Stimulated activated CD8-positive, alpha-beta memory T cell treated with anti-CD3 and anti-CD28 coated beads, Interleukin-2, amount 100 ng/mL, for 48 hours (primary cell): ENCODE measurements at places on chromosomes 2 and 18.

GRCh38 chr2:188811522-188811921 is 162.7 kb upstream of the COL3A1 start:
- no peak for DNase-seq

DNA sequence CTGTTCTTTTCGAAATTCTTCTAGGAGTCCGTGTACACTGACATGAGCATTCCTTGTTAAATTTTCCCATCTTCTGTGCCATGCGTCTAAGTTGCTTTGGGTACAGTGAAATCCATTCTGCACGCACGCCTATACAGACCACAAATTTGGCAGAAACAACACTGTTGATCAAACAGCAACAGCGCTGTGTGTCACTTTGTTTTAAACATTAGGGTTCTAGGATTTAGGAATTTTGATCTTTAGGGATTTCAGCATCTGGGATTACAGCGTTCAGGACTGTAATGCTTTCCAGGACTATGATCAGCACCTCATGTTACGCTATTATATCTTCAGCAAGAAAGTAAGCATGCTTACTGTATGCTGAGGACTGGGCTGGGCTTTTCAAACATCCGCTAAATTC is 47.1 kb upstream of the FHL2 start:
- DNase-seq, result no peak

DNA sequence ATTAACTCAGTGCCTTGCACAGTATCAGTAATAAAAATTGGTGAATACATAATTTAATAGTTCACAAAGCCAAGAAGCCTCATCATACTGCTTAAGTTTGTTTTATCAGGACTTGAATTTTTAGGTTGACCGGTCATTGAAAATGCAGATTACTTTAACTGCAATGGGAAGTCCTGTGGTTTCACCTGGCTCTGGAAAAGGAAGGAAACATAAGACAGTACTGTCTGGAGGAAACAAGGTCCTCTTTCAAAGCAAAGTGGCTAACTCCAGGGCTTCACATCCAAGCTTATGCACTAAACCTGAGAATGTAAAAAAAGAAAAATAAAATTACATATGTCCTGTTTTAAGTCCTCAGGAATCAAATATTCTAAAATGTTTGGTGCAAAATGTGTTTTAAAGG is 119.7 kb downstream of the DLGAP1 start:
- DNase-seq, result no peak

DNA sequence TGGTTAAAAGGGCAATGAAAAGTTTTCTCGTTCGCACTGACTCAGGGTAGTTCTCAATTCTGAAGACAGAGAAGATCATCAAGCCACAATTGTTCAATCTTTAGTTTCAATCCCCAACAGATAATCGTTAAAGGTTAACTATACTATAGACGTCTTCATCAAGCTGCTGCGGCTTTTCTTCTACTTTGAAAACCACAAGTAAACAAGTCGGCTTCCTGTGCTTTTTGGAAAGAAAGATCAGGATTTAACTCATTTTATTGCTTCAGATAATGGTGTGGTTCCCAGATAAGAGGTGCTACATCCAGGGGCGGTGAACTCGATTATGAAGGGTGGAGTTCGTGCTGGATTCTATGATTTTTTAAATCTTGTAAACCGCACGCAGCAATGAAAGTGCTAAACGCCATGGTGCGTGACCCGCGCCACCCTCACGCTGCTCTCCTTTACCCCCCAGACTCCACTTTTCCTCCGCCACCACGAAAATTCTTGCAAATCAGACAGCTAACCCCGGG is 545 bp upstream of the CDCA7 start:
- DNase-seq, result no peak

GRCh38 chr2:74702001-74702715 is 48.1 kb downstream of the SEMA4F start:
- DNase-seq, result no peak

DNA sequence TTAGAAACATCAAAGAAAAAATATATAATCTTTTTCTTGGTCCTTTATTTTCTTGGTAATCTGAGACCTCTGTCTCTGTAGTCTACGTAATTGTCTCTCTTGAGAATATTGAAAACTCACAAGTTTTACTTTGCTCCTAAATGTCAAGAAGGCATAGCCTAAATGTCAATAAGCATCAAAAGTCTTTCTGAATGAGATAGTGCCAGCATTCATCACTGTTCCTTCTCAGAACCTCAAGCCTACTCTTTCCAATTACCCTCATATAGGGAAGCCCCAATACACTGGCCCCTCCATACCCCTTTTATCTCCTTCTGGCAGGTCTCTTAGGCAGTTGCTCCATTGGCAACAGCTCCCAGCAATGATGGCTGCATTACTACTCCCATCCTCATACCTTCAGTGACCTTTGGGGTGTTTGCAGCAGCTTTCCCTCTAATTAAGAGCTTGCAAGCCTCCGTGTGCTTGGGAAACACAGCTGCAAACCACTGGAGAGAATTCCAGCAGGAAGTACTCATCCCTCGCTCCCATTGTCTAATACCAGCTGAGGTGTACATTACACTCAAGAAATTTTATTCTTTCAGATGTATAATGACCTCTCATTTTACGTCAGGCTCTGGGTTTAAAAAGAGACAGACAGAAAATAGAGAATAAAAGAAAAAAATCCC is 95.8 kb downstream of the KYNU start:
- no peak for DNase-seq

DNA sequence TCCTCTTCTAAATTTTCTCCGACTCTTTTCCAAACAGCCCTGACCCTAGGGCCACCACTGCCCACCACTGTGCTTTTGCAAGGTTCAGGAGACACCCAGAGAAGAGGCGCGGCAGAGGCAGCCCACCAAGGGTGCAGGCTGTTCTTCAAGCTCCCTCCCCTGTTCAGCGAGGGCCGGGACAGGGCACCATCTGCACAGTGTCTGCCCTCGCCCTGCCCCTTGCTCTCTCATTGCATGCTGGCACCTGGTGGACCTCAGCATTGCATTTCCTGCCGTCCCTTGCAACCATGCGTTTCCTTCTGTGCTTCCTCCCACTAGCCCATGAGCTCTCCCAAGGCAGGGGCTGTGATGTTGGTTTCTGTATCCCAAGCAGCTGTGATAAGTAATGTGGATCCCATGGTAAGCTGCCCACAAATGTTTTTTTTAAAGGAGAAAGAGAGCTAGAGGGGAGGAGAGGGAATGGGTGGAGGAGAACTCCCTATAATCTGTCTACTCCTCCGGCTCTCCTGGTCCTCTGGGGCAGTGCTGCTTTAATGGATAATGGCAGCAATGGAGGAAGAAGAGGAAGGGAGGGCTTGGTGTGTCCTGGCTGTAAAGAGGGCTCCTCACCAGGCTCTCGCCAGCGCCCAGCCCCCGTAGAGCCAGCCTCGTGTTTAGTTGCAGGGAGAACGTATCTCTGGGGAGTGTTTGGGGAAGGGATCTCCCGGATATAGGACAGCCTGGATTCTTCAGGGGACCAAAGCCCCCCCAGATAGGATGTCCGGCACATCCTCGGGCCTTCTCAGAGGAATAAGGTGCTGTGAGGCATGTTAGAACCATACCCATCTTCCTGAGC is 15.6 kb upstream of the YWHAQ start:
- no peak for DNase-seq

DNA sequence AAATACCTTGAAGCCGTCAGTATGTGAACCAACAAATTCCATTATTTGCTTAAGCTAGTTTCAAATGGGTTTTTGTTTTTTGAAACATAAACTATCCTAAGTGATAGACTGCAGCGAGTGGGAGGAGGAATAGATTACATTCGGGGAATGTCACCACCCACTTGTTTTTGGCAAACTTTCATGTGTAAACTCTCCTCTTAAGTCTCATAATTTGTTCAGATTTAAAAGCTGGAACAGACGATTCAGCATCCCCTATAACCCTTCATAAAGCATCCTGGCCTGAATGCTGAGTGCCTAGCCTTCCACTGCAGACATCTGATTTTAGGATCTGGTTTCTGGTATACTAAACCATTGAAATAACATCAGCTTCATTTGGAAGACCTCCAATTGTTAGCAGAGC is 51.0 kb downstream of the CPO start:
- no peak for DNase-seq

DNA sequence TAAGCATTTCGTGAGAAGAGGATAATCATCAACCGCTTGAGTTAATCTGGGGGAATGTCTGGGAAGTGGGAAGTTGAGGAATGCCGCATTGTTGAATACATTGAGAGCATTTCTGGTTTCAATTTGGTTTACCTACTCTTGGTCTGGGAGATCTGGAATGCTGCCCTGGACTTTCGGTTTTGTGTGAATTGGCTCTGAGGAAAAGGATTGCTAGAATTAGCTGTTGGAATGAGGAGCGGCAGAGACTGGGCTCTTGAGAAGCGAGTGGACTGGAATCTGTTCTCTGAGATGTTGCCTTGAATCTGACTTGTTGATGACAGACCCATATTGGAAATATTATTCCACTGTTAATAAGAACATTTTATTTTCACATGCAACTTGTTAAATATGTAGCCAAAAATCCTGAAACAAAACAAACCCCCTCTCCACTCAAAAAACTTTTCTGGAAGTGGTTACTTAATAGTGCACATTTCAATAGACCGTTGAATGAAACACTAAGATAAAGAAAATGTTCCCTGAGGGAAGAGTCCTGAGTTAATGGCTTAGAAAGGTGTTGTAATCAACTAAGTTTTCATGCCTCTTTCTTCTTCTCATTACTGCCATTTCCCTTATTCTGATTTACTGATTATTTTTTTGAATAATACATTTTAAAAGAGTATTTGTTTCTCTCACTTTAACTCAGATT is 50.8 kb downstream of the PTPRM start:
- no peak for DNase-seq

- no peak for DNase-seq
Observed at GRCh38 chr2:60262178-60262577, 291.3 kb downstream of the BCL11A start.
